Stimulated activated CD8-positive, alpha-beta memory T cell treated with anti-CD3 and anti-CD28 coated beads, Interleukin-12 subunit alpha, Interleukin-12 subunit beta, amount 100 ng/mL, for 1 hour (primary cell): ENCODE measurements at places on chromosomes 4 and X.

DNA sequence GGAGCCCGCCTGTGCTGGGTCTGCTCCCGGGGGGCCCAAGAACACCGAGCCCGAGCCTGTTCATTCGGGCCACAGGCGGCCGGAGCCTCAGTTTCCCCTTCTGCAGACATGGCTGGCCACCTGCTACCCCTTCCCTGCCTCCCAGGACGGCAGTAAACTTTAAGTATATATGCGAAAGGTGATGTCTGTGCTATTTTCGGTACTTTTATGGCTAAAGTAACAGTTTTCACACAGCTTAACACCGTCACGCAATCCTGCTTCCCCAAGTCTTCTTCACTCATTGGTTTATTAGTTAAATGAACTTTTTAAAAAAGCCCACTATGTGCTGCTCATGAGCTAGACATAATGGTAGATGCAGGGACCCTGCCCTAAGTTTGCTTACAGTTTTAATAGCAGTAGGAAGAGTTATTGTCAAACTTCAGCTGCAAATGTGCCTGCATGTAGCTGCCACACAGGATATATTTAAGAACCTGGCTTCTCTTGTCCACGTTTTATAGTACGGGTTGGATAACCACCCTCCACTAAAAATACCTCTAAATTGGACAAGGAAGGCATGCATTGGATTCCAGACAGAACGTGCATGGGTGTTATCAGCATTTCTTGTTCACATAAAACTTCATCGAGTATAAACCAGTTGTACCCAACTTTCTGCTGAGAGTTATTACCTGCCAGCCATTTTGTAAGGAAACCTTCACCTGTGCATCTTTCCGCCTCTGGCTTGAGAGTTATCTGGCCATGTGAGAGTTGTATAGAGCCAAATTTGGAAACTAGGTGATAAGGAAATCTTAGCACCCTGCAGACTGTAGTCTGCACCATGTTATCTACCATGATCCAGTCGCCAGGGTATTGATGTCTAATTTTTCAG is 741 bp downstream of the ANAPC4 start:
- DNase-seq: no peak

DNA sequence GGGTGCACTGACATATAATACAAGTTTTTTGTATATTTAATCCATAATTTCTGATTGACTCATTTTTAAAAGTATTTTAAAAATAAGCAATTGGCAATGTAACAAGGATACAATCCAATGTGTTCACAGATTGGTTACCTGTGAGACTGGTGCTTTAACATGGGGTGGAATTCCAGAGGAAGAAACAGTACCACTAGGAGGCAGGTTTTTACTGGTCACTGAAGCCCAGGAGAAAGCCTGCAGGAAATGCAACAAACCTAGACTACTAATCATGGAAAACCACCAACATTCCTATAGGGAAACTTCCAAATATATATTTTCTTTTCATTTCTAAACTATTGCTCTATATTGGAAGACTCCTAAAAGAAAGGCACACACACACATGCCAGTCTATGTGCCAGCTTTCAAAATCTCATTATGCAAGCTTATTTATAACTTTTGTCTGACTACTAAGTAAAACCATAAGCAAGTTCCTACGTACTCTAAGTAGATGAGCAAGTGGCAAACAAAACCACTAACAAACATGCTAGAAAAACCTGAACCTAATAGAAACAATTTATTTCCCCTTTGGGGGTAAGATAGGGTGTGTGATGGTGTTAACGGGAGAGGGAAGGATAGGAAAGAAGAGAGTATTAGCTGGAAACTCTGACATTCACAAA is 19.2 kb downstream of the G3BP2 start:
- DNase-seq: no peak

GRCh38 chrX:115939070-115939469 is 231.5 kb upstream of the AGTR2 start:
- DNase-seq: no peak

DNA sequence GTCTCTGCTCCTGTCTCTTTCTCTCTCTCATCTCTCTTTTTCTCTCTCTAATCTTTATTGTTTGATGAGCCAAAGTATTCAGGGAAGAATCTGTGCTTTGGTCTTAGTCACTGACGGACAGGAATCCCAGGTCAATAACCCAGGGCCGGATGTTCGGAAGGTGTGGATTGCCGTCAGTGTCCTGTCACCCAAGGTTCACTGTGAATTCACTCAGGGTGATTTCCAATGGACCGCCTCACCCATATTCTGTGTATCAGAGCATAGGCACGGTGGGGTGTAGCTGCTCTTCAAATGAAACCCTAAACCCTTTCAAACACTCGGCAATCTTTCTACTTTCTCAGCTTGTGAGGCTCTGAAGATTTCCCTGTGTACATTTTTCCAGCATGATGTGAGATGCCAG is 144.6 kb upstream of the GPC4 start:
- DNase-seq: no peak

DNA sequence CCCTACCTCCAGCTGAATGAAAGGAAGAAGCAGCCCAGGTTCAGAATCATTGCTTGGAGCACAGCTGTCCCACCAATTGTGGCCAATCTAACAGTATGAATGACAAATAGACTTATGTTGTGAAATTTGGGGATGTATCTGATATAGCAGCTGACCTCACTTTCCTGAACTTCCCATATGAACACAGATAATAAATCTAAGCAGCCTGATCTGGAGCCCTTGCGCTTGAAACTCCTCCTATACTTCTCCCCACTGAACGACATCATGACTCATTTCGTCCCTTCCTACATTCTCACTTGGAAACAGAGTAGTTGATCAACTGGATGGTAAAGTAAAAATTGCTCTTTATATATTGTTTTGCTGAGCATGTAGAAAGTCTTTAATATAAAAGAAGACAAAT is 24.2 kb upstream of the AMELX start:
- DNase-seq: no peak

DNA sequence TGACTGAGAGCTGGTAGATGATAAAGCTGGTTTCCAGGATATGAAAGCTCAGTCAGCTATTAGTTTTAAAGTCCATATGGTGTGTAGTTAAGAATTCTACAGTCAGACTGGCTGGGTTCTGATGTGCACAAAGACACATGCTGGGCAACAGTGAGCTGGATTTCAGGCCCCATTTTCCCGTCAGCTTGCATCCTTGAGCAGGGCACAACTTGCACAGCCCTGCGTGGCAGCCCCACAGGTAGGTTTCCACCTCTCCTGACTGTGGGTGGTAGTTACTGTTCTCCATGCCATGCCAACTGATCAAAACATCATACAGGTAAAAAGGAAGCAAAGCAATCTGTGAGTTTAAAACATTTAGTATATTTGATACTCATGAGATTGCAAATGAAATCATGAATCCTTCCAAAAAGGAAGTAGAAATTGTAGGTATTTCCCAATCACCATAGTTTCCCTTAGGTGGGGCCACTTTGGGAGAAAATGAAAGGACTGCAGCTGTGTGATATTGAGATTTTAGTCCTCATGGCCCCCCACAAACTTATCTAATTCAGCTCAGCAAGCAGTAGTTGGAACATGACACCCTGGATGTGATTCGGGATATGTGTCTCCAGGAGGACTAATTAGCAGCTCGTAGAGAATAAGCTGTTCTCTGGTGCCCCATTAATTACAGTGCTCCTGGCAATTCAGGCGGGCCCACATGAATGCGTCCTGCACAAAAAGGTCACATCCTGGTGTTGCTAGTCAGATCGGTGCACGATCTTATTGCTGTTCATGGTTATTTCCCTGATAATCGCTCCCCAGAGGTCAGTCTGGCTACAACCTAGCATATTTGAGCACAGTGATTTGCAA is 42.4 kb upstream of the NOCT start:
- no peak for DNase-seq

DNA sequence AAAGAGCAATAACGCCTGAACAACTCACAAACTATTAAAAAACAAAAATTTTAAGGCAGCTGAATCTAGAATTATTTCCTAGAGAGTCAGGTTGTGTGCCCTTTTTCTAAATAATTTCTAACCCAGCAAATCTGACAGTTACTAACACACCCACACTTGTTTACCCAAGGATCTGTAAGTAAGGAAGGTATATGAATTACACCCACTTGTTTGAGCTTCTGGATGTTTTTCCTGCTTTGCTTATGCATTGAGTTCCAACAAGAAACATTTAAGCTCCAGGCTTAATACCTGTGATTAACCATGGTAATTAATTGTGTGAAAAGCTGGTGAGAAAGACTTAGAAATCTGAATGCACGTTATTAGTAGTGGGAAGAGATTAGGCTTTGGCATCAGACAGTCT is 1.5 kb downstream of the NIPAL1 start:
- DNase-seq: no peak

- DNase-seq: no peak
Observed at GRCh38 chr4:47913330-47913729, 1.1 kb downstream of the NFXL1 start.

DNA sequence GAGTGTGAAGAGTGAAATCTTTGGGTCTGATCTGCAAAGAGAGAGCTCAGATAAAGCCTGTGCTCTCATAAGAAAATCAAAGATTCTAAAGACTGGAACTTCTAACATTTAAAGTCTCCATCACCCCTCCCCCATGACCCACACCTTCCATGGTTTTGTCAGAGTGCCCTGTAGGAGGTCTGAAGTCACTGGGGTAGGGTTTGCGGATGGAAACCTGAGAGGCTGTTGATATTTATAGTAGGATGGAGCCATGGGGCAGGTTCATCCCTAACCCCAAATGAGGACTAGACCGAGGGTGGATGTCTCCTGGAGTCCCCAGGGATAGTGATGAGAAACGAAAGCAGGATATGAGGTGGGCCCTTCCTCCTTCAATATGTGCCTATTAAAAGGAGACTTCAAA is 28.4 kb upstream of the NLGN4X start:
- no peak for DNase-seq

- DNase-seq: no peak
Observed at GRCh38 chr4:81808011-81808672, 336.4 kb upstream of the RASGEF1B start.

DNA sequence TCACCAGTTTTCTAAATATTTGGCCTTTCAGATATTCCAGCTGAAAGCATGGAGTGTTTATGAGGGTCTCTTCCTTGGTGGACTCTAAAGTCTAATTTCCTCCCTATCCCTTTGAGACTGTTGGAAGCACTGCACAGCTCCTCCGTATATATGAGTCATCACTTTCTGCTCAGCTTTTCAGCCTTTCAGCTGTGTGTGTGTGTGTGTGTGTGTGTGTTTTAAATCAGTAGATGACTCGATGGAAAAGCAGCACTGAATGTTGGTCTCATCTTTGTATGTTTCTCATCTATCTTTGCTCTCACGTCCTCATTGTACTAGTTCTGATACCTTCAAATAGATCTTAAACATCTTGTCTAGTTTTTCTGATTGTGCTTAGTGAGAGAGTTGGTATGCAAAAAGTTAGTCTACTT is 81.6 kb downstream of the ZFX start:
- no peak for DNase-seq

GRCh38 chr4:23720556-23720955 is 169.3 kb downstream of the PPARGC1A start:
- no peak for DNase-seq

DNA sequence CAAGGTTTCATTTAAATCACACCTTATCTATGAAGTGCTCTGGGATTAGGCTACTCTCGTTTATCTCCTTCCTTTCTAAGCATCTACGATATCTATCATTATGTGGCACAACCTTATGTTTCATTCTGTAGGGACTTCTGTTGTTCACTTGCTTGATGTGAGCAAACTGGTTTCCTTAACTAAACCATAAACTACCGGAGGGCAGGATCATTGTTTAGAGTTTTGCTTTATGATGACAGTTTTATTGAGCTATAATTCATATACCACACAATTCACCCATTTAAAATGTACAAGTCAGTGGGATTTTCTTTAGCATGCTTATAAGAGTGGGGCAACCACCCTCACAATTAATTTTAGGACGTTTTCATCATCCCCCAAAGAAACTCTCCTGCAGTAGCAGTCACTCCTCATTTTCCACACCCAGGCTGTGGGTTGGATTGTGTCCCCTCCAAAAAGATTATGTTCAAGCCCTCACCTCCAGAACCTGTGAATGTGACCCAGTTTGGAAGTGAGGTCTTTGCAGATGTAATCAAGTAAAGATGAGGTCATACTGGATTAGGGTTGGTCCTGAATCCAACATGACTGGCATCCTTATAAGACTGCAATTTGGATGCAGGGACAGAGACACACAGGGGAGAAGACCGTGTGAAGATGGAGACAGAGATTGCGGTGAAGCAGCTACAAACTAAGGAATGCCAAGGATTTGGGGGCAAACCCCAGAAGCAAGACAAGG is 42.1 kb upstream of the SH3RF1 start:
- DNase-seq: no peak

DNA sequence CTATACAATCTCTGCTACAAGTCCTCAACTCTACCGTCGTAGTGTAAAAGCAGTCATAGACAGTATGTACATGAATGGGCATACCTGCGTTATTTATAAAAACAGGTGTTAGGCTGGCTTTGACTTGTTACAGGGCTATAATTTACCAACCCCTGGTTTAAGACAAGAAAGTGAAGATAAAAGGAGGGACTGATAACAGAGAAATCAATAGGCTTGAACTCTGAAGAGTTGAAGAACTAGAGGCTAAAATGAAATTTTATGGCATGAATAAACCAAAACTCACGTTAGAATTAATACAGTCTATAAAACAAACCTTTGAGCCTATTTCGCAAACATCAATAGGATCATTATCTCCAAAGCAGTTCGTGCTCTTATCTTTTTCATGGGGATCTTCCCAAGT is 36.2 kb downstream of the PPA2 start:
- no peak for DNase-seq

GRCh38 chr4:26220696-26221095 is 100.1 kb upstream of the RBPJ start:
- DNase-seq: no peak

DNA sequence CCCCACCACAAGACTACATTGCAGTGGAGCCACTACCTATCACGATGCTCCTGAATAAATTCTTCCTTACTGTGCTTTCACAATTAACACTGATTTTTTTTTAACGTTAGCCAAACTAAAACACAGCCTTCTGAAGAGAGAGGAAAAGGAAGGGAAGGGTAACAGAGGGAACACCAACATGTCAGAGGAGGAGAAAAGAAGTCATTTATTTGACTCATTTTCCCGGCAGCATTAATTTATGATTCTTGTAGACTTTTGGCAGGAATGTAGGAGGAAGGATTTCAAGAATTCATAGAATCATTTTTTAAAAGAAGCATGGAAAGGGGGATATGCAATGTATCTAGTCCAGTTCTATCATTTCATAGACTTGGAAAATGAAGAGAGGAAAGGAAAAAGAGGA is 74.3 kb upstream of the IQCM start:
- no peak for DNase-seq

GRCh38 chr4:145533001-145533400 is 51.3 kb downstream of the SMAD1 start:
- DNase-seq: no peak

GRCh38 chr4:173494013-173494970 is 35.7 kb downstream of the HAND2 start:
- DNase-seq: peak; percentile 26

GRCh38 chr4:153189016-153189801 is 15.0 kb upstream of the TRIM2 start:
- DNase-seq: no peak

- DNase-seq: no peak
Observed at GRCh38 chr4:148740701-148741100, 298.5 kb upstream of the NR3C2 start.
